ENCODE measurements at places on chromosomes 6 and 20. TPM values are rescaled to one million over a fixed set of nuclear protein-coding genes. Genes with fewer than 3 reads are reported as not detected.
A peak's percentile ranks its signal among the peaks of the same experiment; 100 is the strongest.

COL10A1 gene
- not detected for total RNA-seq

ATP6V1G2 gene
- 8.8 TPM for total RNA-seq

PERP gene
- total RNA-seq: 26.0 TPM

POPDC3 gene
- total RNA-seq: 2.1 TPM

GRCh38 chr6:99485395-99485773 is 29.8 kb downstream of the USP45 start:
- H3K4me1 ChIP-seq: no peaks in the 10 kb centered on the region
- H3K4me3 ChIP-seq: no peak overlapping the region
- peaks cover 19% of the 10 kb centered on the region for H3K36me3 ChIP-seq
- no peaks in the 10 kb centered on the region for H3K27me3 ChIP-seq
- DNase-seq: no peak
- H3K27ac ChIP-seq: no peak overlapping the region

DNA sequence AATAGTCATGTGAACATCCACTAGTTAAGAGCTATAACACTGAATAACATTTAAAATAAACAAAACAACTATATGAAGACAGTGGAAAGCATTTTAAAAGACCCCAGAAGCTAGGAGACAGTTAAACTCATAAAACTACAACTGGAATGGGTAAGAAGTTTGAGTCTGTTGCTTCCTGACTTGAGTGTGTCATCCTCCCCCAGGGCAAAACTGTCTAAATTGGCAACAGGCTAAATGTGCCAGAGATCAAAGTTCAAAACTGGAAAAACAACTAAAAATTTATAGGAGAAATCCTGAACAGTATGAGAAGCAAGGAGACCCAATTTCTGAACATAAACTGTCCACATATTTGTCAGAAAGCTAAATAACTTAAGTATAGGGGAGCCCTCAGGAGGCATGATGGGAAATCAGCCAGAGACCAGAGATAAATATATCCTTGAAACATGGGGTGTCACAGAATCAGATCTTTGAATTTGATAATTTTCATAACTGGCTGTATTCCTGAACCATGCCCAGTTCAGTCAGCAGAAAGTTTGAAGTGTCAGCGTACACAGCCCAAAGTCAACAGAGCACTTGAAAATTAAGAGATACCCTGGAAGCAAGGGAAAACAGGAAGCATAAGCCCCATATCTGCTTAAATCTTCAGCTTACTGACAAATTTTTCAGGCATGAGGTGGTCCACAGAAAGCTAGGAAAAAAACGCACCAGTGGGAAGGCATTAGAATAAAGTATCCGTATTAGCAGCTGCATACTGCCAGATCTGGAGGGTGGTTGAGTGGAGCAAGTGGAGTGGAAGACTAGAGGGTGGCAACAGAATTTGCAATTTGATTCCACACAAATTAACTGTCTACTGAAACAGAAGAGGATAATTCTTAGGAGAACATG is 516.1 kb upstream of the MAN1A1 start:
- no peaks in the 10 kb centered on the region for H3K27me3 ChIP-seq
- H3K4me3 ChIP-seq: no peak overlapping the region
- peak overlapping the region; percentile 78 for H3K27ac ChIP-seq
- no peaks in the 10 kb centered on the region for H3K36me3 ChIP-seq

DNA sequence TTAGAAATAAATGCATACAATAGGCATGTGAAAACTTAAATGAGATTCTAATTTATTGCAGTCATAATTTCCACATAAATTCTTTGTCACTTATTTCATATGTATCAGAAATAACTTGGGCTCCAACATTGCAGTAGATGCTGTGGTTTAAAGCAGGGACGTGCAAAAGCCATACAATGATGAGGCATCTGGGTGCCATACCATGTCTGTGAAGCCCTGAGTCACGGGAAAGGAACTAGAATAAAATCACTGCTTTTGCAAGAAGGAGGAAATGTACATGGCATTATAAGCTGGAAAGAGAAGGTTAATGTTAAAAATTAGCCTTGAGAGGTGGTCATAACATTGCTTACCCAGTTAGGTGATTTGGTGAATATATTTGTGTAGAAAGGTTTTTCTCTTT is 180.4 kb downstream of the SASH1 start:
- no peak for DNase-seq
- peaks cover 50% of the 10 kb centered on the region for H3K36me3 ChIP-seq
- no peaks in the 10 kb centered on the region for H3K27me3 ChIP-seq
- peaks cover 60% of the 10 kb centered on the region for H3K4me1 ChIP-seq
- no peak overlapping the region for H3K4me3 ChIP-seq

DNA sequence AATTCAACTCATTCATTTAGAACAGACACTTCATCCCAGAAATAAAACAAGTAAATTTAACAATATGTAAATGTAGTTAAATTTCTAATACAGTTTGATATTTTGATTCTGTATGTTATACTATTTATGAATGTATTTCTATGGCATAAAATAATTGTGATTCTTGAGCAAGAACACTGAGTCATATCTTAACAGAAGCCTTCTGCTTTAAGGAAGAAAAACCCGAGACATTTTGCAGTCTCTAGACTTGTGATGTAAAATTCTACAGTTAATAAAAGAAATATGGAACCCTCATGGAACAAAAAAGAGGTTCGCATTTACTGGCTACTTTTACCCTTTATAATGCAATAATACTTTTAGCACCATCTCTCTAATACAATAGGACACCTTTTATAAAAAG is 47.9 kb upstream of the SCML4 start:
- no peaks in the 10 kb centered on the region for H3K27me3 ChIP-seq
- H3K36me3 ChIP-seq: peaks cover 62% of the 10 kb centered on the region
- H3K27ac ChIP-seq: no peak overlapping the region
- no peak overlapping the region for H3K4me3 ChIP-seq
- no peak for DNase-seq

NRSN1 gene
- total RNA-seq: not detected

- no peaks in the 10 kb centered on the region for H3K36me3 ChIP-seq
- DNase-seq: no peak
- peaks cover 29% of the 10 kb centered on the region for H3K4me1 ChIP-seq
- H3K27ac ChIP-seq: peak overlapping the region; percentile 100
These were observed 636 bp downstream of the SUPT3H start for GRCh38 chr6:45377043-45377553.

GRCh38 chr6:12545619-12546409 is 170.8 kb upstream of the PHACTR1 start:
- no peaks in the 10 kb centered on the region for H3K36me3 ChIP-seq
- H3K4me1 ChIP-seq: peaks cover 33% of the 10 kb centered on the region
- H3K27me3 ChIP-seq: no peaks in the 10 kb centered on the region
- H3K4me3 ChIP-seq: no peak overlapping the region
- H3K27ac ChIP-seq: peak overlapping the region; percentile 25
- no peak for DNase-seq

- no peak overlapping the region for H3K4me3 ChIP-seq
- no peak overlapping the region for H3K27ac ChIP-seq
- H3K36me3 ChIP-seq: no peaks in the 10 kb centered on the region
- no peak for DNase-seq
- no peaks in the 10 kb centered on the region for H3K27me3 ChIP-seq
These were observed 565.1 kb upstream of the FLRT3 start for GRCh38 chr20:14902432-14903089.

DNA sequence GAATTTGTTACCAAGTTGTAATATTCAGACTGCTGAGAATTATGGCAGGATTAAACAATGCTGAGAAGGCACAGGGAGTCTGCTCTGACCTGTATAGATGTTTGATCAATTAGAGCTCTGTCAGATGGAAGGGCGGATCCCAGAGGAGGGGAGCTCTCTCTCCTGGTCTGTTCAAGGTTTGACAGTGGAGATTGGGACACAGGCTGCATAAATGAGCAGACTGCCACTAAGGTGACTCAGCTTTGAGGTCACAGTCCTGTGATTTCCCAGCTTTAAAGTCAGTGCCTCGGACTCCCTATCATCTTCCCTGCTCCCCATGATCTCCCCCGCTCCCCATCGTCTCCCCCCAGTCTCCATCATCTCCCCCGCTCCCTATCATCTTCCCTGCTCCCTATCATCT is 59.2 kb upstream of the SLC22A23 start:
- H3K27me3 ChIP-seq: no peaks in the 10 kb centered on the region
- H3K36me3 ChIP-seq: no peaks in the 10 kb centered on the region
- H3K4me1 ChIP-seq: peaks cover 39% of the 10 kb centered on the region
- no peak overlapping the region for H3K27ac ChIP-seq
- no peak for DNase-seq

DOK5 gene
- total RNA-seq: 6.6 TPM

GRCh38 chr20:25087186-25087929 is 5.4 kb upstream of the VSX1 start:
- H3K36me3 ChIP-seq: no peaks in the 10 kb centered on the region
- DNase-seq: no peak
- no peak overlapping the region for H3K4me3 ChIP-seq
- peaks cover 79% of the 10 kb centered on the region for H3K27me3 ChIP-seq
- no peak overlapping the region for H3K27ac ChIP-seq

MUC22 gene
- total RNA-seq: not detected

All from osteocyte (in vitro differentiated cells).